Fibroblast of lung (primary cell): ENCODE measurements at places on chromosomes 3 and 15. TPM values are rescaled to one million over a fixed set of nuclear protein-coding genes. Genes with fewer than 3 reads are reported as not detected.

Gene RHOV
- under 0.01 TPM in 1 of 2 replicates, not detected in the other for total RNA-seq

Gene PIGZ
- total RNA-seq, result 0.51 and 0.66 TPM in 2 replicates

Gene TTC21A
- total RNA-seq, result 1.5 and 2.1 TPM in 2 replicates

Gene CHRM5
- total RNA-seq, result not detected in 2 replicates

Gene CDC25A
- 1.0 and 1.3 TPM in 2 replicates for total RNA-seq

Gene CYP1A2
- not detected in 2 replicates for total RNA-seq

Gene CPB1
- total RNA-seq, result under 0.01 TPM in 1 of 2 replicates, not detected in the other

Gene TRPM1
- total RNA-seq, result not detected in 2 replicates

Gene MAPK6
- 56.0 and 62.1 TPM in 2 replicates for total RNA-seq

Gene LTF
- not detected in 2 replicates for total RNA-seq

Gene HRG
- total RNA-seq, result not detected in 2 replicates

Gene ATOSA
- total RNA-seq, result 16.4 and 26.9 TPM in 2 replicates

Gene DPP8
- 41.1 and 45.4 TPM in 2 replicates for total RNA-seq

Gene LTK
- total RNA-seq, result under 0.01 and 0.99 TPM in 2 replicates

Gene ARGFX
- total RNA-seq, result not detected in 2 replicates

Gene TRNT1
- total RNA-seq, result 27.5 and 27.7 TPM in 2 replicates

Gene SLTM
- 57.0 and 67.2 TPM in 2 replicates for total RNA-seq

Gene XXYLT1
- 8.2 and 12.4 TPM in 2 replicates for total RNA-seq

Gene CCDC39
- under 0.01 TPM in 2 replicates for total RNA-seq

Gene MME
- total RNA-seq, result 152 and 451 TPM in 2 replicates

GRCh38 chr3:161673866-161674265 is 177.3 kb downstream of the OTOL1 start:
- no peak for DNase-seq

DNA sequence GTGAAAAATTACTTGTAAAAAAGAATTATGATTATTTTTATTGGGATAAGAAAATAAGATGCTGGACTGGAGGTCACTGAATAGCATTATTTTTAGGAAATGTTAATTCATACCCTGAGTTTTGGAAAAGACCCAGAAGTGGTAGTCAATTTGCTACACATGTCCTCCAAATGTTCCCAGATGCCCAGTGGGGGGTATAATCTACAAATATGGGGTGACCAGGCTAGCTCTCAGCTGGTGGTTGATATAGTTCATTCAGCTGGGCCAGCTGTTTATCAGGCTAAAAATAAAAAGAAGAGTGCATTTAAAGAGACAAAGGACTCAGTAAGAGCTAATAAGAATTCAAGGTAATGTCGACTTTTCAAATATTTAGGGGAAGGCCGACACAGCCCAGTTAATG is 402.0 kb upstream of the GOLIM4 start:
- no peak for DNase-seq

DNA sequence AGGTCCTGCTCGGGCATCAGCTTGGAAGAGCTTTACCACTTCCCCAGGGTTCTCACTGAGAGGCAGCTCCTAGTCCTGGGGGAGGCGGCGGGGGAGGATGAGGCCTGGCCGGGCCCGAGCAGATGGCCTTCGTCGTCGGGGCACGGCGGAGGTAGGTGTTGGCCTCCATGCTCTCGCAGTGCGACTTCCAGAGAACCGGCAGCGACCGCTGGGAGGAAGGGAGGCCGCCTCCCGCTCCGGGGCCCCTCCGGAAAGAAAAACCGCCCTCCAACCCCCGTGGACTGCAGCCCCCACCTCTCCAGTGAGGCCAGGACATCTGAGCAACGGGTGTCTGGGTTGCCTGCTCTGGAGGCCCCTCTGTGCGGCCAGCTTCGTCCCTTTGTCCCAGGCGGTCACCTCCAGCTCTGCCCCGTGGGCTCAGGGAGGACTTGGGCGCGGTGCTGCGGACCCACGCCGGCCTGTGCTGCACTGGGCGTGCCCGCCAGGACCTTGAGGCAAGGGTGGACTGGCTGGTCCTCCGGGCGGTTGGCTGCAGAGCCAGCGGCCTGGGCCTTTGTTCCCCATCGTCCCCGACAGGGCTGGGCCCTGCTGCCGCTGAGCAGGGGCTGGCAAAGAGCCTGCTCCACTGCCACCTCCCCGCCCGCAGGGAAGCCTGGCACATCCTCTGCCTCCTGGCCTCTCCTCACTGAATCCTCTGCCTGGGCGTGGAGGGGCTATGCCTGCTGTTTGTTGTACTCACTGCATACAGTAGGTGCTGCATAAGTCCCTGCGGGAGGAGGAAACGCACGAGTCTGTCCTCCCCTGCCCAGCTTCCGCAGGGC is 13.6 kb upstream of the GP9 start:
- no peak for DNase-seq

GRCh38 chr15:62250186-62250585 is 85.1 kb upstream of the C2CD4B start:
- no peak for DNase-seq

GRCh38 chr15:90046911-90047392 is 45.8 kb downstream of the ZNF710 start:
- DNase-seq, result no peak

GRCh38 chr15:41334293-41335120 is 1.8 kb downstream of the NUSAP1 start:
- DNase-seq, result no peak

GRCh38 chr3:45425237-45425933 is 37.0 kb downstream of the LARS2 start:
- no peak for DNase-seq

DNA sequence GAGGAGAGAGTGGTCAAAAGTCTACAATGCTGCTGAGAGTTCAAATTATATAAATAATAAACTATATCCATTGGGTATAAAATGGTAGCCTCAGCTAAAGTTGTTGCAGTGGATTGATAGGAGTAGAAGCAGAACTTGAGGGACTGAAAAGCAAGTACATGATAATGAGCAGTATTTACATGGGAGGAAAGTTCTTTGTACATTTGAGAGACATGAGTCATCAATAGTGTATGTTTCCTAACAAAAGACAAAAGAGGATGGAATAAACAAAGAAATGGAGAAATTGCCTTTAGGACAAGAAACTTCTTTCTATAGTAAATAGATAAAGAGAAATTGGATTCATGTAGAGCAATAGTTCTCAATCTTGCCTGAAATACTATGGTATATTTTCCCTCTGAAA is 110.0 kb upstream of the PLSCR5 start:
- peak; percentile 42 for DNase-seq

DNA sequence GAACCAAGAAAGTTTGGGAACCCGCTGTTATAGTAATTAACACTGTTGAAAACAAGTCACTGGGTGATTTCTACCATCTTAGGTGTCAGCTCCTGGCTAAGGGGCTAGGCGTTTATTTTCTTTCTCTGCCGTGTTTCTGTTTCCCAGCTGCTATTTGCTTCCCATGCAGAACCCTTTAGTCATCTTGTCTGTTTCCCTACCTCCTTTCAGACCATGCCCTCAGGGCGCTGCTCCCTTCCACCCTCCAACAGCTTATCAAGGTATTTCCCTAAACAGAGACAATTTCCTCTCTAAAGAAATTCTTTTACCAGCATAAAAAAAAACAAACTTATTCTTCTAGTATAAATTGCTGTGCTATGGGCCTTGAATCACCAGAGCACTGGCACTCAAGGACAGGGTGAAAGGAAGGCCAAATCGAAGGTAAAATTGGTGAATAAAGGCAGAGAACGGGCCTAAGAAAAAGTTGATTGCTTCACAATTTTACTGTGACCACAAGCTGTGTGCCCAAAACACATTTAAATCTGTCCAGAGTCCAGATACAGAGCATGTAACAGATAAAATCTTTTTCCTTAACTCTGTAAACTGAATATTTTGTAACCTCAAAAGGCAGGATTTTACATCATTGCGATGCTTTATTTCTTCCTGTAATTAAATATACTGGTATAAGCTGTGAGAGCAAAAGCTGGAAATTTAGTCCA is 319.2 kb downstream of the ZNF621 start:
- DNase-seq, result no peak

GRCh38 chr3:194072691-194073279 is 63.2 kb upstream of the HES1 start:
- DNase-seq, result no peak

DNA sequence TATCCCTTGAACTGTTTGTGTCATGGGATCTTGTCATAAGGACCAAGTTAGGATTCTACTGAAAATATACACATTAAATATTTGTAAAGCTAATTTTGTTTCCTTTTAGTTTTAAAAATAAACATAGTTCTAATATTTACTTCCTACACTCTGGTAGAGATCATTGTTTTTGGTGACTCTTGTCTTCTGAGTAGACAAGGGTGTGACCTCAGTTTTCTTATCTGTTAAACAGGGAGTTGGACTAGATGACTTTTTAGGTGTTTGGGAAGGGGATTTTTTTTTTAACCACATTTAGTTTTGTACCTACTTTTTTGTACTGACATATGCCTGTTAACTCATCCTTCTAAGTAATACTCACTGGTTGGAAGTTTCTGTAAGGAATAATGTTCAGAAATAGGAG is 30.8 kb downstream of the PLS1 start:
- DNase-seq, result no peak

DNA sequence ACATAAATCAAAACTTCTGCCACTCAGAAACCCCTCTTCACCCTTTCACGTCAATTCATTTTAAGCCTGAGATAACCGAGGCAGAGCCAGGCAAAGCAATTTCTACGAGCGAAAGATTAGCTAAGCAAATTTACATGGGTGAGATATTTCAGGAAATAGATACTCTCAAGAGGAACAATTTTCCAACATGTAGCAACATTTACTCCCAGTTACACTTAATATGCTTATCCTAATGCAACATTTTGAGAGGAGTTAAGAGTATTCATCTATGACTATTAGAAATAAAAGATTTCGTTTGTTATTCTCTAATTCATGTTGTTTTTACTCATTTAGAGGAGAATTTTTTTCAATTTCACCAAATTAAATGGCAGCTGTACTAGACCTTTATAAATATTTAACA is 837 bp downstream of the TMC3 start:
- no peak for DNase-seq

- DNase-seq, result no peak
These were observed 276.5 kb downstream of the MAGI1 start for GRCh38 chr3:65762235-65762580.

GRCh38 chr15:38555686-38556334 is 8.8 kb downstream of the RASGRP1 start:
- no peak for DNase-seq

GRCh38 chr15:78209646-78210348 is 24.6 kb downstream of the ACSBG1 start:
- DNase-seq, result no peak

GRCh38 chr3:40745381-40746106 is 220.8 kb downstream of the ZNF621 start:
- no peak for DNase-seq

DNA sequence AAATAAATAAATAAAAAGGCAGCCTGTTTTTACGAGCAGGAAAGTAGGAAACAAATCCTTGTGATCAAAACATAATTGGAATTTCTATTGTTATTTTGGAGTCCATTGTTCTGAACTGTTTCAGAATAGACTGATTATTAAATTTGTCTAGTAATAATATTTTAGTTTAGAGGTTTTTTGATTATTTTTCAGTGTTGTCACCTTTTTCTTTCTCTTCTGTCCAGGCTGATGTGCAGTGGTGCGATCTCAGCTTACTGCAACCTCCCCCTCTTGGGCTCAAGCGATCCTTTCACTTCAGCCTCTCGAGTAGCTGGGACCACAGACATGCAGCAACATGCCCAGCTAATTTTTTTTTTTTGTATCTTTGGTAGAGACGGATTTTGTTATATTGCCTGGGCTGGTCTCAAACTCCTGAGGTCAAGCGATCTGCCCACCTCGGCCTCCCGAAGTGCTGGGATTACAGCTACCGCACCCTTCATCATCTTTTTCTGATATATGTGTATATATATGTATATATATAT is 38.0 kb downstream of the KAT2B start:
- DNase-seq, result no peak

DNA sequence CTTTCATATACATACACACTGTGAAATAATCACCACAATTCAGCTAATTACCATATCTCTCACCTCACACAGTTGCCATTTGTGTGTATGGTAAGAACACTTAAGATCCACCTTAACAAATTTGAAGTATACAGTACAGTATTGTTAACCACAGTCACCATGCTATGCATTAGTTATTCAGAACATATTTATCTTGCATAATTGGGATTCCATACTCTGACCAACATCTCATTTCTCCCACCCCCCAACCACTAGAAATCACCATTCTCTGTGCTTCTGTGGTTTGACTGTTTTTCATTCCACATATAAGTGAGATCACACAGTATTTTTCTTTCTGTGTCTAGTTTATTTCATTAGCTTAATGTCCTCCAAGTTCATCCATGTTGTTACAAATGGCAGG is 247.7 kb upstream of the CTNNB1 start:
- no peak for DNase-seq

DNA sequence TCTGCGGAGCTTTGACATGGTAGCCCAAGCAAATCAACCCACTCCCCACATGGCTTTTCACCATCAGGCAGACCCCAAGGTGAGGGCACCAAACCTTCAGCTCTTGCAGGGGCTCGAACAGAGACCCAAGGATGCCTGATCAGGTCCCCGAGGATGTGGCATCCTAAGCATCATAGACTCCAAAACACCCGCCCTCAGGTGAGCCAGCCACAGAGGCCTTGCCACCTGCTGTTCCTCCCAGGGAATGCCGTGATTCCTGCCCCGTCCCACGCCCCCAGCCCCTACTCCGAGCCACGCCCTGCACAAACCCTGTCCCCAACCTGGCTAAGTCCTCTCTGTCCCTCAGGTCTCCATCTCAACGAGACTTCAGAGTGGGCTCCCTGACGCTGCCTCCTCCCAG is 34.7 kb upstream of the SLC41A3 start:
- no peak for DNase-seq

- peak; percentile 62 for DNase-seq
These were observed 315.9 kb upstream of the TBL1XR1 start for GRCh38 chr3:177512945-177513814.

GRCh38 chr15:81523867-81524266 is 149.9 kb upstream of the TMC3 start:
- no peak for DNase-seq

DNA sequence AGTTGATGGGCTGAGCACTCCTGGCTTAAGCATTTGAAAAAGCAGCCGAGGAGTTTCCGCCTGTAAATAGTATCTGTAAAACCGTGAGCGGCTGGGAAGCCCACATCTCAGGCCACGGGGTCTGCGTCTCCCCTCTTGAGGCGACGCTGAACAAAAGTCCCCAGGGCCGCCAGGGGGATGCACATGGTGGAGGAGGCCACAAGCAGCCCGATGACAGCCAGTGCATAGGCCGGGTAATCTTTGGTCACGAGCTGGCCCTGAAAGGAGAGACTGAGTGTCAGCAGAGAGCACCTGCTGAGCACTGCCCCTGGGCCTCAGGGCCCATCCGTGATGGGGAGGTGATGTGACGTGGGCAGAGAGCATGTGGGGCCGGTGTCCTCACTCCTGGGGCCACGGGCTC is 37.5 kb downstream of the SLC6A20 start:
- no peak for DNase-seq

GRCh38 chr3:140602781-140603180 is 75.1 kb upstream of the TRIM42 start:
- no peak for DNase-seq

DNA sequence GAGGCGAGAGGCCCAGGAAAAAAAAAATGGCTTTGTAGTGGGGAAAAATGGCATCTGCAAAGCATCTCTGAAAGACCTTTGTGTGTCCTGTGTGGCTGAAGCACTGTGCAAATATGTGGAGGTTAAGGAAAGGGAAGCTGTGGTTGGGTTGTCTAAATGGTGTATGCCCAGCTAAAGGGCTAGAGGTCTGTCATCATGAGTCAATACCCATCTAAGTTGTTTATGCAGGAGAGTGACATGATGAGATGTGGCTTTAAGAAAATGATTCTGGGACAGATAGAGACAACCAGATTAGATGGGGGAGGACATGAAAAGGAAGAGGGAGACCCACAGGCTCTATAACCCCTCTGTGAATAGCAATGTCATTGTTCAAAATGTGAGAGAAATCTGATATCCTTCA is 280.7 kb downstream of the MFSD1 start:
- peak; percentile 88 for DNase-seq
